ENCODE measurements at places on chromosomes 11 and 22. TPM values are rescaled to one million over a fixed set of nuclear protein-coding genes. Genes with fewer than 3 reads are reported as not detected.
A peak's percentile ranks its signal among the peaks of the same experiment; 100 is the strongest.

The ALG8 gene
- total RNA-seq, result 60.9 TPM

- no peak for DNase-seq
Observed at GRCh38 chr11:10927538-10927937, 69.7 kb upstream of the ZBED5 start.

The RASL10A gene
- not detected for total RNA-seq

The MIOX gene
- not detected for total RNA-seq

- peak; percentile 70 for DNase-seq
Observed at GRCh38 chr11:10606536-10607208, 38.2 kb upstream of the LYVE1 start.

DNA sequence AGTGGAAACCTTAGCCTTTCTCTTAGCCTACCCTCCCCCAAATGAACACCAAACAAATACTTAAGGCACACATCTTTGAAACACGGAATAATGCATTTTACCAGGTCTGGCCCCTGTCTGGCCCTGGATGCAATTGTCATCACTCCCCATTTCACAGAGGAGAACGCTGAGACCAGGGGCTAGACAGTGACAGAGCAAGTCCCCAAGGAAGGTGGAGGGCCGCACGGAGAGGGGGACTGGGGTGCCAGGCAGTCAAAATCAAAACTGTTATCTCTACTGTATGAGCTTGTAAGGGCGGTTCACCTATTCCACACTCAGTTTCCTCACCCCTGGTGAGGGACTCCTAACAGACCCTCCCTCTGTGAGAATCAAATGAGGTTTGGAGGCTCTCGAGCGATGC, 414.2 kb downstream of the SOX6 start:
- DNase-seq, result no peak

GRCh38 chr11:33769542-33769941, 4.8 kb downstream of the FBXO3 start:
- DNase-seq, result no peak

GRCh38 chr11:30635401-30635989, 49.3 kb upstream of the MPPED2 start:
- DNase-seq, result no peak

- no peak for DNase-seq
Observed at GRCh38 chr11:8019314-8020243, 32.4 kb downstream of the EIF3F start.

DNA sequence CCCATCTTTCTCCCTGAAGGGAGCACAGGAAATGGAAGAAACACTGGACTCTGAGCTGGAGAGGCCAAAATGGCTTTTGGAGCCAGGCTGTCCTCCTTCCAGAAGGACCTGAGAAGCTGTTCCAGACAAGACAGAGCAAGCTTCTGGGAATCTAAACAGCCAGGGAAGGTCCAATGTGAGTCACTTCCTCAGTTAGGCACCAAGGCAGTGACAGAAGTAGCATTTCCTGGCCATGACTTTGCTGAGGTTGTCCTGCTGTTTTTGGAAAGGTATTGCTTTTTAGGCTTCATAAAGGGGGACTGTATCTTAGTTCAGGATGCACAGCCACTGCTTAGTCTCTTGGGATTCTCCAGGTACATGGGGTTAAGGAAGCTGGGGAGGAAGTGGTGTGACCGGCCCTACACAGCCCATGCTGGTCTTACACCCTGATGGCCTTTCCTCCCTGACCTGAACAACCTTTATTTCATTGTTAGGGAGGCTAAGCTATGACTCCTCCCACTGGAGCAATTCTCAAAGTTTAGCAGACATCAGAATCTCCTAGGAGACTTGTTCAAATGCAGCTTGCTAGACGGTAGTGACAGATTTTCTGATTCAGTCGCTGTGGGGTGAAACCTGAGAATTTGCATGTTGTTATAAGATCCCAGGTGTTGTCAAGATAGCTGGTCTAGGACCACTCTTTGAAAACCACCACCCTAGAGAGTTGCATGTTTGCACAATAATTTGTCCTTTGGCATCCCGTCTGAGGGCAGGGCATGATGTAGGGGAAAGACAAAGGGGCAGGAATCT, 6.8 kb upstream of the INSC start:
- peak; percentile 19 for DNase-seq

GRCh38 chr11:18721561-18722292, 4.3 kb downstream of the IGSF22 start:
- peak; percentile 30 for DNase-seq

- DNase-seq, result no peak
Observed at GRCh38 chr11:115505175-115505574, 960 bp upstream of the CADM1 start.

DNA sequence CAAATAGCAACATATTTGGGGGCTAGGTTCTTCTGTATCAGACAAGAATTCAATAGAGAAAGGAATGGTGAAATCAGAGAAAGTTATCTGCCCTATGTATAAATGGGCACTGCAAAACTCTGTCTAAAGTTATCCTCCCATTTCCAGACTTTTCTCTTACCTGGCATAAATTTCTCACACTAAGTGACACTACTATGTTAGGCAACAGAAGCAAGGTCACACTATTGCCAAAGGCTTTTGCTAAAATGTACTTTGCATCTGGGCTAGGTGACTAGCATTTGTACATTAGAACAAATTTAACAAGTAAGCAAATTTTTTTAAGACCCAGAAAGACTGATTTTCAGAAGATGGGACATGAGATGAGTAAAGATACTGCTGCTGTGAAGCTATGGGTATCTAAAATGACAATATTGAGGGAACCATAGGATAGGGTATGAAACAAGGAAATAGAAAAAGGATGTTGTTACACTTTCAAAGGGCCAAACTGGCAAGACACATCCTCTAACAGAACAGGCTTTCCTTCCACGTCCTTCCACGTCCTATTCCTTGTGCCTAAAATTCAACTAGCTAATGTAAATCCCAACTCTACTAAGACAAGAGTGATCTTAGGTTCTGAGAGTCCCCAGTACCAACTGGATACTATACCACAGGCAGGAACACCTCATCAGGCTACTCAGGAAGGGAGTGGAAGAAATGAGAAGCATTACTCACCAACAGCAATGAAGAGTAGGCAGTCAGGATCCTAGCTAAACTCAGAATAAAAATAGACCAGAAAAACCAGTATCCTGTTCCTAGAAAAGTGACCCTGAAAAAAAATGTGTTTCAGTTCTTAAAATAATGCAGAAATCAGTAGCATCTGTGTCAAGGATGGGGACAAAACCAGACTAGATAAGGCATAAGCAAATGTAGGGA, 22.6 kb downstream of the GDPD4 start:
- DNase-seq, result no peak

The PAX6 gene
- total RNA-seq, result not detected

- DNase-seq, result no peak
Observed at GRCh38 chr11:121936370-121936769, 179.6 kb downstream of the BLID start.

- DNase-seq, result peak; percentile 87
Observed at GRCh38 chr22:17972385-17973191, 51.8 kb downstream of the MICAL3 start.

DNA sequence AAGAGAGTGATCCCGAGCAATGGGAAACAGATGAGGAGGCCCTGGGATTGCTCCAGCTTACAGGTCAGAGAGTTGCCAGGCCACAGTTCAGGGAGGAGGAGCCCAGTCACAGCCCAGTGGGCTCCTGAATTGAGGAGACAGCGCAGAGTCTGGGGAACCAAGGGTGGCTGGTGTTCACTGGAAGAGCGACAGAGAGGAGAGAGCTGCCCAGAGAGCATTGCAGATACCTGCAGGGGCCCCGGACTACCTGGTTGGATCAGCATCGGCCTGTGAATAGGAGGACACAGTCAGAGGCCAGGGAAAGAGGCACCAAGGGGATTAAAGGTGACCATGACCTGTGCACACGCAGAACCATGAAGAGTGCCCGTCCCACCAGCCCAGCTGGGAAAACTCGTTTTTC, 648.6 kb downstream of the TBC1D22A start:
- no peak for DNase-seq

The SLC17A6 gene
- not detected for total RNA-seq

- peak; percentile 66 for DNase-seq
Observed at GRCh38 chr11:88301488-88302140, 35.9 kb downstream of the CTSC start.

The DDI1 gene
- under 0.01 TPM for total RNA-seq

DNA sequence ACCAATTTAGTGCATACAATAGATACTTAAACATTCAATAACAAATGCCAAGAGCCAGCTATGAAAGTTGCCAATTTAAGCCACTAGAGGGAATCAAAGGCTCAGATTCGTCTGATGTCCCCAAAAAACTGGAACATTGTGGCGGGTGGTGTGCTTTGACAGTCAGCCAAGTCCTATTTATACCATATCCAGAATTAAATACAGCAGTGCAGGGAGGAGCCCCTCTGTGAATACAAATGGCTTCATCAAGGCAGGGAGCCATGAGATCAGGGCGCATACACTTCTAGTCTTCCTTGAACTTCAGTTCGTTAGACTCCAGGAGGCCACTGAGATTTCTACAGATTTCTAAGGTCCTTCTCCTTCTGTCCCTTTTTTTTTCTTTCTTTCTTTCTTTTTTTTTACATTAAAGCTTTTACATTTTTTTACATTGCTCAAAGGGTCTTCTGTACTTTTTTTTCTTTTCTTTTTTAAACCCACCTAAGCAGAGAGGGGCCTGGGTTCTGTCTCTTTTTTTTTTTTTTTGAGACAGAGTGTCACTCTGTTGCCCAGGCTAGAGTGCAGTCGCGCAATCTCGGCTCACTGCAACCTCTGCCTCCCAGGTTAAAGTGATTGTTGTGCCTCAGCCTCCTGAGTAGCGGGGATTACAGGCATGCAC, 41.5 kb upstream of the HSPA8 start:
- DNase-seq, result peak; percentile 78

DNA sequence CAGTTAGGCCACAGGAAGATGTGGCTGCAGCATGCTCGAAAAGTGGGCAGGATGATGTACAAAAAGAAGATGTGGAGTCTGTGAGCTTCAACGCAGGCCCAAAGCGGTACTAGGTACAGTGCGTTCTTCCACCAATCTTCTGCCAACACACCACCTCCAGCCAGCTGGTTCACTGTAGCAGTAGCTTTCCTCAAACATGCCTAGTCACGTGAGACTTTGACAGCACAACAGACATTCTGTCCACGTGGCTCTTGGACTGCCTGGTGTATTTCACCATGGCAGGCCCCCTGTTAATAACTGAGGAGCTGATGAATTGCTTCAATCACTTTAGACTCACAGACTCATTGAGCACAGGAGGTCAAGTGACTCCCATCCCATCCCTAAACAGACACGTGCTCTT, 14.1 kb downstream of the SYN3 start:
- DNase-seq, result no peak

DNA sequence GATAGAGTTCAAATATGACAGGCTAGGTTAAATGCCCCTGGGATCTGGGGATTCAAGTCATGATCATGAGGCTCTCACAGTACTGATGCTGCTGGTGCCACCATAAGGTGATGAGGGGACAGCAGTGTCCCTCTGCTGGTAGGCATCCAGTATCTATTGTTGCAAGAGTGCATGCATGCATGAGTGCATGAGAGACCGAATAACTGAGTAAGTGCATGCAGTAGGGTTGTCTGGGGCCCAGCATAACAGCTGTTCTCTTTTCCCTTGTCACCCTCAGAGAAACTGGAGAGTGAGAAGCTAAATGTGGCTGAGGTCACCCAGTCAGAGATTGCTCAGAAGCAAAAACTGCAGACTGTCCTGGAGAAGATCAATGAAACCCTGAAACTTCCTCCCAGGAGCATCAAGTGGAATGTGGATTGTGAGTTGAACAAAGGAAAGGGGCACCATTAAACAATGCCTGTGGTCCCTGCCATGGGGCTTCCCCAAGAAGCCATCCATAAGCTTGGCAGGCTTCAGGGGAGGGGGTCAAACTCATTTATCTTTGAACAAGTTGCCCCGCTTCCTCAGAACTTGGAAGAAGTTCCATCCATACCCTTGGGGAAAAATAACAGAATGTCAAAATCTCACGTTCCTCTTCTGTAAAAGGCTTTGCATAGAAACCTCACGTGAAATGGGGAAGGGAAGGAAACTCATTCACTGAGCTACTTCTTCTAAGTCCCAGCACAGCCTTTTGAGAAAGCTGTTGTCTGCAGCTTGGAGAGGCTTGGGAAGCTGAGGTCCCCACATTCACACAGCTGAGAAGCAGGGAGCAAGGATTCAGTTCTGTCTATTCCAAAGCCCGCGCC, 119.0 kb downstream of the PARVA start:
- DNase-seq, result no peak

- no peak for DNase-seq
Observed at GRCh38 chr11:121063728-121064127, 37.3 kb upstream of the TECTA start.

- DNase-seq, result no peak
Observed at GRCh38 chr11:58654908-58655296, 32.4 kb downstream of the CNTF start.

DNA sequence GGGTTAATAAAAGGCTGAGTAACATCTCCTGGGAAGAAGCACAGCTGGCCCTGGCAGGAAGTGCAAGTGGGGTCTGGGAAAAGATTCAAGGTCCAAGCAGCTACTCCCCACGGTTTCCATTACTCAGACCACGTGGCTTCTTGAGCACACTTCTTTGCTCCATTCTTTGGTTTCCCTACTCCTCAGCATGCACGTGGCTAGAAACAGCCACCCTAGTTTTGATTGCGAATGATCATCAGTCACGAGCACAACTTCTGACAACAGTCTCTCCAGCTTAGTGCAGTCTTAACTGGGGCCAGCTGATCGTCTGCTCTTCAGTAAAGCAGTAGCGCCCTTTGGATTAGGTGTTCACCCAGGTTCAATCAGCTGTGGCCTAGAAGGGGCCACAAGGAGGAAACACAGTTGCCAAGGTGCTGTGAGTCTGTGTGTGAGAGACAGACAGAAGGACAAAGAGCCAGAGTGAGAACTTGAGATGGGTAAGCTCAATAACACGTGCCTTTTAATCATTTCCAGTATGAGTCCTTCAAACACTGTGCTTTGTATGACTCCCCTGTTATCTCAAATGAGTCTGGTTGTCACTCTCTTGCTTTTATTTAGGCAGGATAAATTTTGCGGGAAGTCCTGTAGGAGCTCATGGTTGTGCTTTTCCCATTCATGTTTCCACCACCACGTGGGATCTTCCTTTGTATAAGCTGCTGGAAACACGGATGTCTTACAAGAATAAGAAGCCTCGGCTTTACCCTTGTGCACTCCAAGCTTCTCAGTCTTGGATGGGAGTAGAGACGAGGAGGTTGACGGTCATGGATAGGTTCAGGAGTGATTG, 901 bp upstream of the PARVA start:
- DNase-seq, result peak; percentile 89

DNA sequence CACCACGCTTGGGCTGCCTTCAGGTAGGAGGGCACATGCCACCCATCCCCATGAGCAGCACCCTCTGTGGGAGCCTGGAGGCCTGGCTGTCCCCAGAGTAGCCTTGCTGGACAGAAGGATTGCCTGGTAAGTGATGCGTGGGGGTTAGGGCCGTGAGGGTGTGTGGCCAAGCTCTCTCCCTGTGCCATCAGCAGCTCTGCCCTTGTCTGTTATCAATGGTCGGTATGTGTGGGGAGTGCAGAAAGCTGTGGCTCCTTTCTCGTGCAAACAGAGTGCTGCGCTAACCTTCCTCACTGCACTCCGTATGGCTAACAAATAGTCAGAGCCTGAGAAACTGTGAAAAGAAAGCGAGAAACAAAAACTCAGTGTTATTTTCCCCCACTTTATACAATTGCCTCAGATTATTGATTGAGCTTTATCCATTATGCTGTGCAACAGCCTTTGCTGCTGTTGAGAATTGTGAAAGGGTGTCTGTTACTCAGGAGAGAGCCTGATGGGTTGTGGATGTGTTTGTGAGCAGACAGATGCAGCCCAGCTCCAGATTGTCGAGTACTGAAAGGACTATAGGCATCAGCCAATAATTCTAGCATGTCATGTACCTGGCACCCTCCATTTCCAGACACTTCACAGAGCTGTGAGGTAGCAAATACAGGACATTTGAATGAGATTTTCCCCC, 432.2 kb downstream of the NTM start:
- DNase-seq, result no peak

- no peak for DNase-seq
Observed at GRCh38 chr11:32316858-32317642, 118.3 kb downstream of the WT1 start.
